ENCODE measurements at places on chromosomes 4 and X. TPM values are rescaled to one million over a fixed set of nuclear protein-coding genes. Genes with fewer than 3 reads are reported as not detected.

FATE1 gene
- total RNA-seq, result not detected

GRCh38 chr4:102843938-102844337, 16.6 kb upstream of the UBE2D3 start:
- no peak for DNase-seq

DNA sequence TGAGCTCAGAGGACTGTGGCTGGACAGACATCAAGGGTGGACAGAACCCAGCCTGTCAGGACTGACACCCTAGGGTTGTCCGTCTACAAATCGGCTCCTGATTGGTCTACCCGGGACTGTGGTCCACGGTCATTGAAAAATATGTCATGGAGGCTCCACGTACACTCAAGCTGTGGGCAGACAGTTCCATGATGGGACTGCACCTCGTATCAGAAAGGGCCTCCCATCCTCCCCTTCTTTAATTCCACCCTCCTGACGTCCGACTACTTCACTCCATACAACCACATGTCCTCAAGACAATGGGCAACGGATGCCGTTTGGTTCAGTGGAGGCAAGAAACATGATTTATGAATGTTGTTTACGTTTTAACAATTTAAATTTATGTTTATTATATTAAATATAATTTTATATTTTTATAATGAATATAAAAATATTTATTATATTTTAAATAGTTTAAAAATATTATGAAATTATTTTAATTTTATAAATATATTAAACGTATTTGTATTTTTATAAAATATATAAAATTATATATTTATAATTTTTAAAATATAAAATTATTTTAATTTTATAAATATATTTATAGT, 58.0 kb upstream of the SHOX start:
- DNase-seq, result no peak

GRCh38 chrX:6666624-6667023, 131.7 kb upstream of the VCX3A start:
- no peak for DNase-seq

GRCh38 chr4:122555216-122555615, 65.7 kb downstream of the IL21 start:
- DNase-seq, result no peak

DNA sequence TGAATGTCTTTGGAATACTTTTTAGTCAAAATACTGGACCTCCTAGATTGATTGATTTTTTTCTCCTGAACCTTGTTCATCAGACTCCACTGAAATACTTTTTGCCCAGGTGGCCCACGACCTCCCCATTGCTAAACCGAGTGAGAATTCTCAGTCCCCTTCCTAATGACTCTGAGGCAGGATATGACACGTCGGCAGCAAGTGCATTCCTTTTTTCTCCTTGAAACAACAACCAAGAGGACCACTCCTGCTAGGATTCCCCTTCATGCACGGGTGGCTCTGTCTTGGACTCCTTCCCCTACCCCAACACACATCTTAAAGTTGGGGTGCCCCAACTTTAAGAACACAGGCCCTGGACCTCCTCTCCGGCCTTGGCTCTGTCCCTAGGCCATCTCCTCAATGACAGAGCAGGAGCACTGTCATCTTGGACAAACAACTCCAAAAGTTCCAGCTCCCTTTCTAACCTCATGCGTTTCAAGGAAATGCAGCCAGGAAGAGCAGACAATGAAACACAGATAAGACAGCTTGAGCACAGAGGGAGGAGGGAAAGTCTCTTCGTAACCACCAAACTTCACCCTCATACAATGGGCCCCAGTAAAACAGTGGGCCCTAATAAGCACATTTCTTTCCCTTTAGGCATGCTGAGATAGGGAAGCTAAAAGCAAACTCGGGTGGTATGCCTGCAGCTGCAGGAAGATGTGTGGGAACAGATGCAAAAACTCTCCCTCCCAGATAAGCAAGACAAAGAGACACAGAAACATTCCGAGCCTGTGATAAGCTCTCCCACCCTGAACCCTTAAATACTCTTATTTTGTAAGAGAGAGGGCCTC, 33.9 kb downstream of the ZBTB49 start:
- DNase-seq, result no peak

GRCh38 chr4:132195176-132195575, 953.9 kb upstream of the PCDH10 start:
- DNase-seq, result no peak

All from activated CD8-positive, alpha-beta T cell treated with anti-CD3 and anti-CD28 coated beads, Interleukin-2, amount 10 ng/mL, durations not matched to agents 7 days and 5 days (primary cell).